ENCODE measurements at places on chromosomes 4 and X.

- no peak for DNase-seq
These were observed 66.1 kb upstream of the CLNK start for GRCh38 chr4:10750714-10751113.

DNA sequence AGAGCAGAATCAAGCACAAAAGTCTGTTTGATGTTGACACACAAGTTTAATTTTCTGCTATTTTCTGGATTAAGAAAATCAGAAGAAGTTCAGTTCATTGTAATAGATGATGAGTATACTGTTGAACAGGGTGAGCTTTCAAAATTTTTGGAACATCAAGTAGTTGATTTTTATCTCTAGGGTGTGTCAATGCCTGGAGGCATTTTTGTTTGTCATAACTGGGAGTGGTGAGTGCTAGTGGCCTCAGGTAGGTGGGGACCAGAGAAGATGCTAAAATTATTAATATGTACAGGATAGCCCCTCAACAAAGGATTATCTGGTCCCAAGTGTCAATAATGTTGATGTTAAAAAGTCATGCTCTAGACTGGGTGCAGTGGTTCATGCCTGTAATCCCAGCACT is 279.7 kb upstream of the GNPDA2 start:
- no peak for DNase-seq

DNA sequence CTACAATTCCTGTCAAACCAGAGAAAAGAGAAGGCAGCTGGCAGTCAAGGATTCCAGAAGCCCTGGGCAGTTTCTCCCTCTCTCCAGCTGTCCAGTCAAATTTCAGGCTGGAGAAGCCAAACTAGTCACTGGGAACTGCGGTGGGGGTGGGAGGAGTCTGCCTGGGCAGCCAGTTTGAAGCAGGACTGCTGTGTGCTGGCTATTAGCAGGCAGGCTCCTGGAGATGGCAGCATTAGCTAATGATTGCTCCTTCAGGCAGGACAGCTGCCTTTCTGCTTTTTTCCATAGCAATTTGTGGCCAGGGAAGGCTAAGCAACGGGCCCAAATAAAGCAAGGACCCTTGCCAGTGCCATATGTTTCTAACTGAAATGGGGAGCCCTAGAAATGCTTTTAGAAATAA is 44.7 kb upstream of the FGF13 start:
- DNase-seq: peak; percentile 26

DNA sequence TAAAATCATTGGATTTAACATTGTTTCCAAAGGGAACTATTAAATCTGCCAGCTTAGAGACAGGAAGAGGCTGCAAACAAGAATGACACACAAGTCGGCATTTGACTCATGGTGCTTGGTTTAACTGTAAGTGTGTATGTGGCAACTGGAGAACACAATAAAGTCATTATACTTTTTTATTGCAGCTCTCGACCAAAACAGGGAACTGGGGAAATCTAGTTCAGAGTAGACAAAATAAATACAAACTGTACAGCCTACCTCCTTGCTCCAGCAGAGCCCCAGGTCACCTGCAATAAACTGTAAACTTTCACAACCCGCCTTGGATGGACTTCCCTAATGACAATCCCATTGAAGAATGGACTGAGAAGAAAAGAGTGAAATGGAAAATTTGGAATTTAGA is 24.0 kb downstream of the NPY5R start:
- DNase-seq: no peak

DNA sequence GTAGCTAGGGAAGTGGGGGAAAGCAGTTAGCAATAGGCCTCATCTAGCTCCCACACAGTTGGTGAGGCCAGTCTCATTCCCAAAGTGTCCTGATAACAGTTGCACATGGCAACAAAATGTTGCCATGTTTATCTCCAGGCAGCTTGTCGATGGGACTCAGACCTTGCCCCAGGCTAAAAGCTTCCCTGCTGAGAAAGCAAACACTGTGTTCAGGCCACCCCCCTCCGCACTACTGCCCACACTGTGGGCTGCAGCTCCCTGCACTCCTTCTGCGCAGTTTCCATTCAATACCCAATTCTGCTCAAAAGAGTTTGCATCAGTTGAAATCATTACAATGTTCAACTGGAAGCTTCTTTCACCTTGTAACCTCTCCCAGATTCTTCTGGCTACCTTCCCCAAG is 287.8 kb upstream of the GK2 start:
- DNase-seq: peak; percentile 46

GRCh38 chrX:108439961-108440696 is 491 bp downstream of the COL4A5 start:
- peak; percentile 54 for DNase-seq

- DNase-seq: no peak
These were observed 59.0 kb downstream of the CCSER1 start for GRCh38 chr4:90186229-90186628.

GRCh38 chr4:149987330-149988086 is 90.7 kb upstream of the DCLK2 start:
- no peak for DNase-seq

GRCh38 chr4:3085948-3086670 is 11.6 kb downstream of the HTT start:
- no peak for DNase-seq

DNA sequence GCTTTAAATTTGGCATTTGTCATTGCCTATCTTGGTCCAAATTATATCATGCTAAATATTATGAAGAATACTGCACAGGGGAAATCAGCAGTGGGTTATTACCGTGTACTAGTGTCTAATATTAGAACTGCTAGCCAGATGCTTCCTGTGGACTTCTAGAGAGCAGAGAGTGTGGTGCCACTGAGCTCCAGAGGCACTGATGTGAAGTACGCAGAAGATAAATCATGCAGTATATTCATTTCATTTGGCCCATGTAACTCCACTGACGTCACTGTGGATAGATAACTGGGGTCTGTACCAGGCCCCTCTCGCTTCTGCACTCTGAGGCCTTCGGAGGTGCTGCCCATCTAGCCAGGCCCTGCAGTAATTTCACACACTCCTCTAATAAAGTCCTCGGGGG is 80.0 kb downstream of the ALPK1 start:
- no peak for DNase-seq

DNA sequence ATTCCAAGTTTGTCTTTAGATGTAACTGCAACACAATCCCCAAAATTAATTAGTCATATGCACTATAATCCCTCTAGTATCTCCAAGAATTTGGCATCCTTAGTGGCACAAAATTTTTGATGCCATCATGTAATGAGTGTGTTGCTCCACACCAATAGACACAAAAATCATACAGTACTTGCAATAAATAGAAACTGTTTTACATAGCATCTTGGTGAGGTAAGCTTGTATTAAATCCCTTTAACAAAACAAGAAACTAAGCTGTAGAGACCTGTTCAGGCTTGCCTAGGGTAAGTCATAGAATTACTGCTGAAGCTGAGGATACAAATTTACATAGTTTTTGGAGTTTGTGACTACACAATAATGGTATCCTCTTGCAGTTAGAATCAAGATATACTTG is 64.5 kb upstream of the PRSS12 start:
- DNase-seq: no peak

- DNase-seq: no peak
These were observed 213.4 kb upstream of the JADE1 start for GRCh38 chr4:128596115-128596514.

- DNase-seq: no peak
These were observed 43.0 kb upstream of the CDKN2AIP start for GRCh38 chr4:183401473-183401872.

Measured in heart left ventricle (tissue), 16 donors.